Stimulated activated CD4-positive, alpha-beta T cell treated with anti-CD3 and anti-CD28 coated beads, Interleukin-15, amount 100 ng/mL, for 1 hour (primary cell): ENCODE measurements at places on chromosomes 2 and 18.

DNA sequence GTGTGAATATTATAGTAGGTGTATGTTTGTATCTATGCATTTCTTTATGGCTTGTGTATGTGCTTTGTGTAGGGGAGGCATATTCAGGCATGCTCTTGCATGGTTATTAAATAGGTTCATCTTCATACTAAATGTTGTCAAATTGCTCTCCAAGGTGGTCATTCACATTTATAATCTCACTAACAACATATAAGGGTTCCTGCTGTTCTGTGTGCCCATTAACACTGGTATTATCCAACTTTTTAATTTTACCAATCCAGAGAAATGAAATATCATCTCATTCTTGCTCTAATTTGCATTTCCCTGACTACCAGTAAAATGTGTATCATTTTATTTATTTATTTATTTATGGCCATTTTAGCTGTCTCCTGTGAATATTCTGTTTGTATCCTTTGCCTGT is 29.0 kb upstream of the RPL37A start:
- DNase-seq, result no peak

DNA sequence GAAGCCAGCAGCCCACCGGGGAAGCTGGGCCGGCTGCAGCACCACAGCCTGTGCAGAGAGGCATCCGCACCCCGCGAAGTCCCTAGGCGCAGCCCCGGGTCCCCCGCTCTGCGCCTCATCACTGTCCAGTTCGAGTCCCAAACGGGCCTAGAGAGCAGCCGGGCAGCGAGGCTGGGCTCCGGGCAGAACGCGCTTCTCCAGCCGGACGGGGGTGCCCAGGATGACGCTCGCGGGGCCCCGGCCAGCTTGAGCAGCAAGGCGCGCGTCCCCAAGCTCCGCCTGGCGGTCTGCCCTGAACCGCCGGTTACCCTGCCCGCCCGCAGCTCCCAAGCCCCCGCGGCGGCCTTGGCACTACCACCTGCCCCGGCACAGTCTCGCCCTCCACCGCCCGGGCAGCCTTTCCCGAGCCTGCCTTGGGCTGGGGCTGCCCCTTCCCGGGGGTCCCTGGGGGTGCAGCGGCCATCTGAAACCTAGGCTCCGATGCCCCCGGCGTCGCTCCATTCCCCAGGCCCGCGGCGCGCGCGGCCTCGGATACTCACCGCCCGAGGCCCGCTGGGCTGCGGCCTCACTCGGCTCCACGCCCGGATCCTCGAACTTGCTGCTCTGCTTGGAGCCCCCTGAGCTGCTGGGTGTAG is 591 bp downstream of the SLC16A14 start:
- DNase-seq, result peak; percentile 44

GRCh38 chr18:23617412-23618014 is 31.2 kb upstream of the NPC1 start:
- DNase-seq, result no peak

DNA sequence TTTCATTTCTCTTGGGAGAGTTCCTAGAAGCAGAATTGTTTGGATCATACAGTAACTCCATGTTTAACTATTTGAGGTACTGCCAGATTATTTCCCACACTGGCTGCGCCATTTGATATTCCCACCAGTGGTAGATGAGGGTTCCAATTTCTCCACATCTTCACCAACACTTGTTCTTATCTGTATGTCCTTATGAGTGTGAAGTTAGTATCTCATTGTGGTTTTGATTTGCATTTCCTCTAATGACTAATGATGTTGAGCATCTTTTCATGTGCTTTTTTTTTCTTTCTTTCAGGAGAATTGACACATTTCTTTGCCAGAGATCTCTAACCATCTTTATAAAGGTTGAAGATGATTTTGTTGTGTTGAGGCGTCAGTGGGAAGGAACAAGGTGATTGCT is 4.1 kb upstream of the MGAT5 start:
- no peak for DNase-seq

DNA sequence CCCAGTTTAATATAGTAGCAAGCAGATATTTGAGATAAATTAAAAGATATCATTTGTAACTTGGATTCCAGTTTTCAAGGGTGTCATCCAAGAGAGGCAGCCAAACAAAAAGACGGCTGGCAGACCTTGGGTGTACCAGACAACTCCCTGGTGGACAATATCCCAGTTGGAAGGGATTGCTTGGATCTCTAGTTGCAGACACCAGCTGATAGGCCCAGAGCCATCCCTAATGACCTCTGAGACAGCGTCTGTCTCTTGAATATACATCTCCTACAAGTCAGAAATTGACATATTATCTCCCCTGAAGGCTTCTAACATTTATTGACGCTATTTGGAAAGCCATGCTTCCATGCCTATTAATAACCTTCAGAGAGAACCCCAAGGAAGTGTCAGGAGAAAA is 67.7 kb downstream of the ACVR1 start:
- no peak for DNase-seq

- DNase-seq, result no peak
Measured at GRCh38 chr2:10162586-10163497, 40.3 kb downstream of the RRM2 start.

- DNase-seq, result no peak
Measured at GRCh38 chr2:127986548-127987079, 41.2 kb downstream of the SAP130 start.

GRCh38 chr18:74286106-74286855 is 5.5 kb downstream of the CYB5A start:
- DNase-seq, result no peak

DNA sequence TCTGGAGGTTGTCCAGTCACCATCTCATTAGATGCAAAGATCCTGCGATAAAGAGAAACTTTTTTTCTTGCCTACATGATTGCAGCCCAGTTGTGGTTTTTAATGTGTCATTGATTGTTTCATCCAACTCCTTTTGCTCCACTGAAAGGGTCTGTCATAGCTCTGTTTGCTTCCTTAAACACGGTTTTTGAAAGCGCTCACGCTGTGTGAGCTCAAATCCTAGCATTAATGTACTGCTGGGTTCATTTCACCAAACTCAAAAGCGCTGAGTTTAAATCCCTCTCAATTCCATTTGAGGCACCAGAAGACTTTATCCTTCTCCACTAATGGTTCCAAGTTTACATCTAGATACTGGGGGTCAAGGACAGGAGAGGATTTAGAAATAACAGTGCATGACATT is 53.6 kb downstream of the CDK15 start:
- no peak for DNase-seq

DNA sequence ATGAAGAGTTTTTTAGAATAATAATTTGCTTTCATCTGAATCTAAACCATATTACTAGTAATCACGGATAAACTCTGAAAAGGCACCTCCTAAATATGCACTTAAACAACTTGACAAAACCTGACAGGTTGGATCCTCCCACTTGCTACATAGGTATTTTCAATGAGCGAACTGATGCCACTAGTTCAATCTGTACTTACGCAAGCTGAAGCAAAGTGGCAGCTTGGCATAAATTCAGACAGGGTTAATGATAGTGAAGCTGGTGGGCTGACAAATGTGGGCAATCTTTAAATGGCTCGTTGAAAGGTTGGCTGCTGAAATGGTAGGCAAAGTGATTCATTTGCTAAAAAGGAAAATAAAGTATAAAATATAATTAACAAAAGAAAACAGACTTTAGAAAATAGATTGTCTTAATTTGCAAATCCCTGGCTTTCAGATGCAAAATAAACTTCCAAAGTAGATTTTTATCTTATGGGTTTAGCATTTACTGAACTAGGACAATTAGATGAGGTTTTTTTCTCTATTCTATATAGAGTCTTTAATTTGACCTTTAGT is 1713.5 kb upstream of the SLC39A10 start:
- no peak for DNase-seq

GRCh38 chr2:44559108-44559507 is 197.4 kb downstream of the CAMKMT start:
- DNase-seq, result no peak

- DNase-seq, result no peak
Measured at GRCh38 chr2:62794791-62795190, 89.3 kb downstream of the EHBP1 start.

DNA sequence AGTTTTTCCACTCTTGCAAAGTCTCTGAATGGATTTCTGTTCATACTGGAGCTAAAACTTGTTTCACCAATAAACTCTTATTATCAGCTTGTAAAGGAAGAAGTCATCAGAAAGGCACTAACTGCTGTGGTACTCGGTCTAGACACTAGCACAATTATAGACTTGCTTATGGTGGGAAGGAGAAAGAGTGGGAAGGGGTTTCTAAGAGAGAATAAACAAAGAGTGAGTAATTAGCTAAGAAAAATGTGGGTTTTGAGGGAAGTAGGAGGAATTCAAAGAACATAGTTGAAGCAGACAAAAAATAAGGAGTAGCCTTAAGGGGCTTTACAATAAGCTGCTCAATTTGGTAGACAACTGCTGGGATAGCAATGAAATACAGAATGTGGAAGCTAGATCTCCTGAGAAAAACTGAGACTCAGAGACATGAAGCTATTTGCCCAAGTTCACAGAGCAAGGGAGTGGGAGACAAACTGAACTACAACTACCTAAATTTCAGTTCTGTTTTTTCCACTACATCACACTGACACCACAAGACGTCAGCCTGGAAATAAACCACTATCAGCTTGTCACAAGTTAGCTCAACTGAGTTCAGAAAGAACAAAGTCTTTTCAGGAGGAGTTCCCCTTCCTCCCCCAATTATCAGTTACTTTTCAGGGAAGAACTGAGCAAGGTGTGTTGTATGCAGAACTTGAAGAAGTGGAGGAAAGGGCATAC is 59.7 kb downstream of the MAP4K3 start:
- DNase-seq, result no peak

- no peak for DNase-seq
Measured at GRCh38 chr2:174027956-174028355, 62.8 kb upstream of the SP3 start.

DNA sequence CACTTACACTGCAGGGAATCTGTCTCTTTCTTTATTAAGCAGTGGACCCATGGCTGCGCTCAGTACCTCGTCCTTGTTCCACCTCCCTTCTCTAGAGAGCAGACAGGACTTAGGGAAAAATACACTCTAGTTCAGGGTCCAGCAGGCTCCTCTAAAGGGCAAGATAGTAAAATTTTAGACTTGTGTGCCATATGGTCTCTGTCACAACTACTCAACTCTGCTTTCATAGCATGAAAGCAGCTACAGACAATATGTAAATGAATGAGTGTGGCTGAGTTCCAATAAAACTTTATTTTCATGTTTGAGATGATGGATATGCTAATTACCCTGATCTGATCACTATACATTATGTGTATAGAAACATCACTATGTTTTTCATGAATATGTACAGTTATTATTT is 163.1 kb downstream of the BABAM2 start:
- DNase-seq, result no peak

GRCh38 chr2:215554689-215555498 is 119.0 kb upstream of the FN1 start:
- DNase-seq, result no peak

DNA sequence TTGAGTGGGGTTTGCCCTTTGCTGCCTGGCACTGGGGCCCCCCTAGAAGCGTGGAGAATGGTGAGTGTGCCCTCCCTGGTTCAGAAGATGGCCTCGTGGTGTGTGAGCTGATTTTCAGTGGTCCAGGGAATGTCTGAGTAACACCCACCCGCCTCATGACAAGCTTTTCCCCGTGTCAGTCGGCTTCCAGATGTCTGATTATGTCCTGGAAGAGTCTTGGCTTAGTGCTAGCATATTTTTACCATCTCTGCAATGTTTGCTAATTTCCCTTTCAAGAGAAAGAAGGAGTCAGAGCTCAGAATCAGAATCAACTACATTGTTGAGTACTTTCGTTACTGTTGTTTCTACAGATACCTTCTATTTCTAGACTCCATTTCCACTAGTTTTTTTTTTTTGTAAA is 214.7 kb downstream of the SEPTIN10 start:
- no peak for DNase-seq

GRCh38 chr18:62569081-62569655 is 46.3 kb downstream of the ZCCHC2 start:
- DNase-seq, result no peak

DNA sequence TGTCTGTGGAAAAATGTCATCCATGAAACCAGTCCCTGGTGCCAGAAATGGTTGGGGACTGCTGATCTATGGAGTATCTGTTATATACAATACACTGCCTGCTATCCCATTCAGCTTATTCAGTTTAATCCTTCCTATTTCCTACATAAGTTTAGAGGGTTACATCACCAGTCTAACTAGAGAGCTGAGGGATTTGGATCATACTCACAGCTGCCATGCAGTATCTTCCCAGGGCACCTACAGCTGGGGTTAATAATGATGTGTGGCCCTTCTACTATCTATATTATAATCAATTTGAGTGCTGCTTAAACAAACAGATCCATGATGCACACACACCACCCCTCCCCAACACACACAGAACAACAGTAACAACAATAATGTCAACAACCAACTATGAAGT is 524.0 kb downstream of the LRRTM4 start:
- DNase-seq, result no peak

DNA sequence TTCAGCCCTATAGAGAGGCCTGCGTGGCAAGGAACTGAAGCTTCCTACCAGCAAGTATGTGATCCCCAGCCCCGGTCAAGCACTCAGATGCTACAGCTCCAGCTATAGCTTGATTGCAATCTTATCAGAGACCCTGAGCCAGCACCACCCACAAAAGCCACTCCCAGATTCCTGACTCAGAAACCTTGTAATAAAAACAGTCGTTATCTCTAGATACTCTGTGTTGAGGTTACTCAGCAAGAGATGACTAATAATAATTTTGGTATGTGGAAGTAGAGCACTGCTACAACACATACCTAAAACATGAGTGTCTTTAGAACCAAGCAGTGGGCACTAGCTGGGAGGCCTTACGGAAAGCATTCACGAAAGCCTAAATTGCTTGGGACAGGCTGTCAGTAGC is 216.9 kb downstream of the UXS1 start:
- DNase-seq, result peak; percentile 3

DNA sequence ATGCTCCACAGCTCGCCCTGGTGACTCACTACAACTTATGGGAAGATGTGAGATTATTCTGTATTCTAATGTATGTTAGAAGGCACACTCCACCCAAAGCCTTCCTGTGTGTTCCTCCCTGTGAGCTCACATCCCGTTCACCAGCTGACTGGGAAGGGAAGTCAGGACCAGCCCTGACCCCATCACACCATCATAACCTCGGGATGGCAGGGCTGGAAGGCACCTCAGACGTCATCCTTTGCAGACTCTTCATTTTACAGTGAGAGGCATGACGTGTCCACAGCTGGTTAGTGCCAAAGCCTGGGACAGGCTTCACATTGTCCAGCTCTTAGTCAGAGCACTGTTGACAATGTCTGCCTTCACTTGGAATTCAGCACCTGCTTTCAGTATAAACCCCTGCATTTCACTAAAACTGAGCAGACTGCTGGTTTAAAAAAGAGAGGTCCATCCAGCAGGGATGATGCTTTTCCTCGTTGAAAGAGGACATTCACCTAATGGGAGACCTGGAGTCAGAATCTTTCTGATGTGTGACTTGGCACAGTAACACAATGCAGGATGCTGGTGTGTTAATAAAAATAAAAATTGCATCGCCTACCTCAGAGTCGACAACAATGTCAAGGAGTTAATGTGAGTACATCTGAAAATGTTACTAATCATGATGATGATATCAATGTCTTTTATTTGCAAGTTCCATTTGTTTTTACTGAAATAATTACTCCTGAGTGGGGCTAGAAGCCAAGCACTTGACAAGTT is 418.0 kb upstream of the TNP1 start:
- DNase-seq, result no peak

- DNase-seq, result no peak
Measured at GRCh38 chr2:100238471-100238870, 83.8 kb downstream of the LONRF2 start.

GRCh38 chr2:216478151-216478550 is 20.5 kb upstream of the RPL37A start:
- DNase-seq, result no peak
